Fibroblast of pulmonary artery (primary cell): ENCODE measurements at places on chromosomes 7 and 10.

GRCh38 chr10:89167915-89168314, 39.2 kb downstream of the CH25H start:
- DNase-seq = no peak

- no peak for DNase-seq
Measured at GRCh38 chr7:119562839-119563238, 710.1 kb upstream of the KCND2 start.

DNA sequence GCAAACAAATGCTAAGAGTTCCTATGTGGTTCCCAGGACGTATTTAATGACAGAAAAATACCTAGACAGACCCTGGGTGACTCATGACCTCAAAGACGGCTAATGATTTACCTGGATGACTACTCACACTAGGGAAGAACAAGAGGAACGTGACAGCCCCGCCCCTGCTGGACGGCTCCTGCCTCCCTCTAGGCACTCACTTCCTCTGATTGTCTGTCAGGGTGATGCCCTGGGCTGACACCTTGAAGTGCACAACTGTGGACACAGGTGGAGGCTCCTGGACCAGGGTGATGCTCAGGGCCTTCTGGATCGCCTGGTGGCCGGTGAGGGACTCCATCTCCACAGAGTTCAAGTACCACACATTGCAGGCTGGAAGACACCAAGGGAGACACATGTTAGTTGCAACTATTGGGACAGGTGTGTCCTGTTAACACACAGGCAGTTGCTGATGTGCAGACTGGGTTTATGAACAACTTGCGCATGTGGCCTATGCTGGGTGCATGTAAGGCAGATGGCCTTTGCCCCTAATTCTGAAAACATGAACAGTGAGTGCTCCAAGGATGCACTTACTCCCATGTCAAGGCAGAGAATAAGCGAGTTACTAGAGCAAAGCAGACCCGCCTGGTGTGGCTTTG, 298.3 kb downstream of the TNS3 start:
- DNase-seq = no peak

DNA sequence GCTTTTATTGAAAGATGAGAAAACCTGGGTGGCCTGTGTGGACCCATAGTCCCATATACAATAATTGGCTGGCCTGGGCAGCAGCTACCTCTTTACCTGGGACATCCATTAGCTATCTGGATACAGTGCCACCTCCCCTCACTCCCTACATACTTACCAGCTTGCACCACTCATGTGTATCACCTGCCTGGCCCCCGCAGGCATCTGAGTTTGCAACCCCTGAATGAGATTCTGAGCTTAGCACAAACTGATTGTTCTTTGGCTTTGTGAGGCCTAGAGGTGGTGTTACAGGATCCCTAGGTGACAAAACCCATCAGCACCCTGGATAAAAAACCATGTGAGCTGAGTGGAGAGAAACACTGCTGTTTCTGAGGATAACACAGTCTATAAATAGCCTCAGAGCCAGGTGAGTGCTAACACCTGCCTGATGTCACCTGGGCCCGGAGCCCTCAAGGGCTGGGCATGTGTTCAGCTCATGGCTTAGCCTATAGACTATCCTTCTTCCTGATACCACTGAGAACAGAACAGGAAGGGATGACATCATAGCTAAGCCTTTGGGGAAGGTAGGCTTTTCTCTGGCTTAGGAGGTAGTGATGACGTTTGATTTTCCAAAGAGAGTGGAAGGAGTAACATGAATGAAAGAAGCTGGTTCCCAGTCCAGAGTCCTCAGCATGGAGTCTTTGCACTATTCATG, 2.6 kb upstream of the PPIF start:
- no peak for DNase-seq

GRCh38 chr10:53909791-53910190, 891.2 kb downstream of the PCDH15 start:
- no peak for DNase-seq

GRCh38 chr7:21996641-21997040, 50.9 kb upstream of the CDCA7L start:
- peak; percentile 38 for DNase-seq

- DNase-seq = no peak
Measured at GRCh38 chr10:96352027-96352426, 6.8 kb downstream of the OPALIN start.

DNA sequence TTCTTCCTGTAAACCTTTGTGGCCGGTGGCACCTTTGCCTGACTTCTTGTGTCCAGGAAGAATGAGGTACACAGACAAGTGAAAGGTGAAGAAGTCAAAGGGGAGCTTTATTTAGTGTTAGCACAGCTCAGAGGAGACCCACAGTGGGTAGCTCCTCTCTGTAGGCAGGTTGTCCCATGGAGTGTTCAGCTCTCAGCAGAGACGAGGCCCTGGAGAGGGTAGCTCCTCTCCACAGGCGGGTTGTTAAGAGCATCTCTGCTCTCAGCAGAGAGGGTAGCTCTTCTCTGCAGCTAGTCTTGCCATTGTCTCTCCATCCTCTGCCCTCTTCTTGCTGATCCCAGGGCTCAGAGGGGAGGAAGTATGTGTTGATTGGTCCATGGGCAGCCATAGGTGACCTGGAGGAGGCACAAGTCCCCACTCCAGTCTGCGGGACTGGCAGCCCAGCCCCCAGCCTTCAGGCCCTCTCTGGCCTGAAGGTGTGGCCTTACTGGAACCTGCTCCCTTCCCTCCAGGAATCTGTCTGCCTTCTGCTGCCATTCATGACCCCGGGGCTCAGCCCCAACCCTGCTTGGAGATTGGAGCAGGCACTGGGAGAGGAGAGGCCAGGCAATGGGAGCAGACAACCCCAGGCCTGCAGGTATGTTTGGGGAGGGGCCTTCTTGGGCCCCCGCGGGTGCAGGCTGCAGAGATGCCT, 24.5 kb downstream of the HHEX start:
- no peak for DNase-seq

GRCh38 chr7:73707045-73707631, 12.3 kb downstream of the STX1A start:
- no peak for DNase-seq

DNA sequence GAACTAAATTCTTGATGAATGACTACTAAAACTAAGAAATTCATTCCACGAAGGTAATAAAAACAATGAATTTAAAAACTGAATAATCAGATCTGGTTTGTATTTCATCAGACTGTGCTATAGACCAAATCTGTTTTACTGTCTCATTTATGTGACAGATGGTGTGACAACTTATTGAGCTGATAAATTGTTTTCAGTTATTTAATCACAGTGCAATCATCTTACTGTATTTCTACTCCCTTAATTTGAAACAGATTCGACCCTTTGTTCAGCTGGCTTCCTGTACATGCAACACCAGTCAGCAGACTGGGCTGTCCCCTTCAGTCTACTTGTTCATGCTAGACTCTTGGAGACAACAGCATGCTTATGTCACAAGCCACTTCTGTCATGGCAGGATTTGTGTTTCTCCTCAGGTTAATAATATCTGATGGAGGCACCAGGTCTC, 150.9 kb downstream of the MBL2 start:
- DNase-seq = peak; percentile 33

GRCh38 chr10:38605153-38605661, 511.1 kb downstream of the ZNF37A start:
- no peak for DNase-seq

- DNase-seq = no peak
Measured at GRCh38 chr10:35668865-35669650, 27.0 kb upstream of the FZD8 start.

GRCh38 chr10:66910671-66911070, 15.2 kb upstream of the LRRTM3 start:
- DNase-seq = no peak

DNA sequence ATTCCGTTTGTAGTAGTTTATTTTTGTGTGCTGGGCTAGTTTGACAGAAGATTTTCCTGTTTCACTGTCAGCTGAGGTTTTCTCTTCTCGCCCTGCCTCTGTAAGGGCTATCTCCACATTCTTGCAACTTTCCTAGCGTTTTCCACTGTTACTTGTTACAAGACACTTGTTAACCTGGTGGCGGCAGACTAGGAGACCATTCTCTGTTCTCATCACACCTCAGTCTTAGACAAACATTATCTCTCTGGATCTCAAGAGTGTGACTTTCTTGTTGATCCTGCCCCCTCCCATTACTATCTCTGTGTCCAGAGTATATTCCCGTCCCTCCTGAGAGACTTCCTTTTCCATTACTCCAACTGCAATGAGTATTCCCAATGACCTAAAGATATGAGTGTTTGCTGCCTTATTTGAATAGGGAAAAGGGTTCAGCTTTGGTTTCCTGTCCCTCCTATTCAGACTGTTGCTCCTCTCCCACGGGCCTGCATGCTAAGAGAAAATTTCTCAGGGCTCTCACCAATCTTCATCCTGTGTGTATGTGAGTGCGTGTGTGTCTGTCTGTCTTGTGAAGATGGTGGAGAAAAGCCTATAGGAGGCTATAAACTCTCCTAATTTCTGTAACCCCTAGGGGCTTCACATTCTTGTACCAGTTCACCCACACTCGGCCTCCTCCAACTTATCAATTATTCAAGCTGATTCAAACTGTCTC, 722.4 kb upstream of the POT1 start:
- DNase-seq = no peak

DNA sequence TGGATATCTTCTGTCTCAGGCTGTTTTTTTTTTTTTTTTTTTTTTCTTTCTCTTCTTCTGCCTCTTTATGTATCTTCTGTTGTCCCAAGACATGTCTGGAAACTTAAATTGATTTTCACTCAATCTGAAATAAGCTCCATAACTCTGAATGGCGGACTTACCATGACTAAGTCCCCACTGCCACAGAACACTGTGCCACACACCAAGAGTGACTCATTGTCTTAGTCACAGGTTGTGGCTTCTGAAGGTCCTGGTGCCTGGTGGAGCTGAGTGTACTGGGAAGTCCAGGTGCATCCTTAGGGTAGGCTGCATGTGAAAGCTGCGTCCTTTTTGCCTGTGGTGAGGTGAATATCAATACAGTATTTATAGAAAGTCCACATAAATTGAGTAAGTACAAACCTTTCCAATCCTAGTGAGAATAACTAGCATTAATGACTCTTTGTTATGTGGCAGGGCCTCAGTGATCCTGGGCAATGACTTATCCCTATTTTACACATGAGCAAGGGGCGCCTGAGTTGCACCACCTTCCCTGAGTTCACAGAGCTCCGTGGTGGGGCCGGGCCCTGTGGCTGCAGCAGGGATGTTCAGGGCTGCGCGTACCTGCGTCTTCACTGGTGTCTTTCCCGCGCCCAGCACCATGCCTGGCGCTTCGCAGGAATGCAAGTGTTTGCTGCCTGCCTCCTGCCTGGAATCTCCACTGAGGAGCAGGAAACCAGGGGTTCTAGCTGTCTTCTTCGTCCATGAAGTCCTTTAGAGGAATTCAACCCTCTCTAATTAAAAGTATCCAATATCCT, 4.3 kb downstream of the PFKP start:
- peak; percentile 65 for DNase-seq

DNA sequence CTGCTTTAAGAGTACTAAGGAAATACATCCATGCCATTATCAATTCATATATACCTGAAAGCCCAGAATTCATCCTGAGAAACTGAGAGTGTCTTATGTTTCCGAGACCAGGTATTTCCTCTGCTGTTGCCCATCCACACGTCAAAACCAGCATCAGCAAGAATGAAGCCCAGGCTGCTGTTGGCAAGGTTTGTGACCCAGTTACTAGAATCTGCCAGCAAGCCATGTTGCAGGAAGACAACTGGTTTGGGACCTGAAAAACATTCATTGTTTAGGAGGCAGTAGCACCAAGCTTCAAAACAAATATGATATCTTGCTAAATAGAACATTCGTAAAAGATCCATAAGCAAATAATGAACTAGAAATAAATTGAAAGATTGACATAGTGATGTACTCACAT, 21.0 kb upstream of the CH25H start:
- DNase-seq = no peak

DNA sequence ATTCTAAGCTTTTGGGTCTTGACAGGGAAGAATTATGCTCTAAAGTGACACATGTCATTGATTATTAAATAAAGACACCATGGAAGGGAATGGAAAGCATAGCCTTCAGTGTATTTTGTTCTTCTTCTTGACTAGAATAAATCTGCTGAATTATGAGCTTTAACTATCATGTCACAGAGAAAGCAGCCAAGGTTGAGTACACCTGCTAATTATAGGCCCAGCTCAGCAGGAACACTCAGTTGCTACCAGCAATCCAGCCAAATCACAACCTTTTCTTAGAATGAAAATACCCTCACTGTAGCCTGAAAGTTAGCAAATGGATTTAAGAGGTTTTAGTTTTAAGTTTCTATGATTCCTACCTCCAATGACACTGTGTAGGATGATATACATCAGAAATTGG, 225.3 kb upstream of the RHOBTB1 start:
- no peak for DNase-seq

- no peak for DNase-seq
Measured at GRCh38 chr10:21740989-21741388, 207.0 kb downstream of the MLLT10 start.

DNA sequence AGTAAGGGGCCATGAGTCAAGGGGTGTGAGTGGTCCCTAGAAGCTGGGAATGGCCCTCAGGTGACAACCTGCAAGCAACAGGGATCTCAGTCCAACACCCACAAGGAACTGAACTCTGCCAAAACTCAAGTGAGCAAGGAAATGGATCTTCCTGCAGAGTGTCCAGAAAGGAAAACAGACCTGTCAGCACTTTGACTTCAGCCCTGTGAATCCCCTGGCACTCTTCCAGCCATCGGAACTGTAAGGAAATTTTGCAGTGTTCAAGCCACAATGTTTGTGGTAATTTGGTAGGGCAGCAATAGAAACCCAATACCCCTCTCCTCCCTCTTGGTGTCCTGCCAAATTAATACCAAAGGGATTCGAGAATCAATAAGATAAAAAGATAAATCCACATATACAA, 6.9 kb downstream of the LYZL1 start:
- peak; percentile 27 for DNase-seq

- peak; percentile 85 for DNase-seq
Measured at GRCh38 chr7:13904007-13904406, 85.5 kb downstream of the ETV1 start.

- peak; percentile 45 for DNase-seq
Measured at GRCh38 chr7:108294595-108294994, 161.6 kb downstream of the NRCAM start.

GRCh38 chr7:2112261-2113198, 120.2 kb downstream of the MAD1L1 start:
- no peak for DNase-seq

DNA sequence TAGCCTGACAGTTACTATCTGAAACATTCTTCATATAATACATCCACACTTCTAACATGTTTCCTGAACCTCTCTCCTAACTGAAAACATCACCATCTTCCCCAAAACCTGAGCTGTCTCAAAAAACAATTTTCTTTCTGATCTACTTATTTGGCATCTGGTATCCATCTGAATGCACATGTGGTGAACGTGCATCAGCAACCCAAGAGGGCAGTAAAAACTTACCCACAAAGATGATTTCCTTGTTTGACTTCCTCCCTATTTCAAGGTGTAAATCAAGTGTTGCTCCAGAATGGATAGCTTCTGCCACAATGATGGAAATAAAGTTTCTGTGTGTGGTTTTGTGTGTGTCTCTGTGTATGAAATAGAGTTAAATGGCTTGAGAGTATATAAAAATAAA, 500.4 kb downstream of the MAGI2 start:
- no peak for DNase-seq

- peak; percentile 92 for DNase-seq
Measured at GRCh38 chr7:35003679-35004303, 33.5 kb downstream of the DPY19L1 start.

- no peak for DNase-seq
Measured at GRCh38 chr7:117110480-117111315, 157.4 kb downstream of the ST7 start.

- DNase-seq = no peak
Measured at GRCh38 chr10:35304649-35305048, 31.7 kb upstream of the CCNY start.
